ENCODE measurements at places on chromosomes 7 and 10.

- no peak for DNase-seq
These were observed 60.1 kb downstream of the CARD11 start for GRCh38 chr7:2983586-2983985.

GRCh38 chr10:78567680-78568455 is 500.9 kb upstream of the ZMIZ1 start:
- DNase-seq, result no peak

DNA sequence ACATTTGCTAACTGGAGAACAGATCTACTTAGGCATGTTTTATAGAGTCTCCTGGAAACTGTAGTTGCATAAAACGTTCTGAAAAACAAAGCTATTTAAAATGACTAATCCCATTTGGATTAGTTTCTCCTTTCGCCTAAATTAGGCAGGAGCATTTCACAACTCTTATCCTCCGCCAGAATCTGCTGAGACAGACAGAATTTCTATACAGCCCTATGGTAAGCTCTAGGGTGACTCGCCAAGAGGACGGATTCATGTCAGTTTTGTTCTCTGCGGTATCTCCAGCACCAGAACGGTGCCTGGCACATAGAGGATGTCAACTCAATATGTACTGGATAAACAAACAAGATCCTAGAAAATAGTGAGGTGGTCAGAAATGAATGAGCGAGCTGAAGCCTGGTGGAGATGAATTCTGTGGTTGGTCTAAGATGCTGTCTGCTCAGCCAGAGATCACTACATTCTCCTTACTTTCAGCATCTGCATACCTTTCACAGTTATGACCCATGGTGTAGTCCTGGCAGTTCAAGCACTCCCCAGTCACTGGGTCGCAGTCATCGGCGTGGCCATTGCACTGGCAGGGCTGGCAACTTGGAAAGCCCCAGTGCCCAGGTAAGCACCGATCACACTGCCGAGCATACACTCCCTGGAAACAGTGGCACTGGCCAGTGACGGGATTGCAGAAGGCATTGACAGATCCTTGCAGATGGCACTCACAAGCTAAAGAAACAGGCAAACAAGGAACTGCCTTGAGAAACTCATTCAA is 44.0 kb downstream of the LAMB1 start:
- no peak for DNase-seq

GRCh38 chr7:123209786-123210185 is 10.0 kb upstream of the SLC13A1 start:
- DNase-seq, result no peak

DNA sequence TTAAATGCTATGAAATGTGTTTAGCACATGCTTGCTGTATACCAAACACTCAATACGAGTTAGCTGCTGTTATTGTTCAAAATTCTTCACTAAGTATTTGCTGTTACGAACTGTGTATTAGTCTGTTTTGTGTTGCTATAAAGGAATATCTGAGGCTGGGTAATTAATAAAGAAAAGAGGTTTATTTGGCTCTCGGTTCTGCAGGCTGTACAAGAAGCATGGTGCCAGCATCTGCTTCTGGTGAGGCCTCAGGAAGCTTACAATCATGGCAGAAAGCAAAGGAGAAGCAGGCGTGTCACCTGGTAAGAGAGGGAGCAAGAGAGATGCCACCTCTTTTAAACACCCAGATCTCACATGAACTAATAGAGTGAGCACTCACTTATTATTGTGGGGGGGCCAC is 1.6 kb downstream of the UBE2D4 start:
- DNase-seq, result no peak

DNA sequence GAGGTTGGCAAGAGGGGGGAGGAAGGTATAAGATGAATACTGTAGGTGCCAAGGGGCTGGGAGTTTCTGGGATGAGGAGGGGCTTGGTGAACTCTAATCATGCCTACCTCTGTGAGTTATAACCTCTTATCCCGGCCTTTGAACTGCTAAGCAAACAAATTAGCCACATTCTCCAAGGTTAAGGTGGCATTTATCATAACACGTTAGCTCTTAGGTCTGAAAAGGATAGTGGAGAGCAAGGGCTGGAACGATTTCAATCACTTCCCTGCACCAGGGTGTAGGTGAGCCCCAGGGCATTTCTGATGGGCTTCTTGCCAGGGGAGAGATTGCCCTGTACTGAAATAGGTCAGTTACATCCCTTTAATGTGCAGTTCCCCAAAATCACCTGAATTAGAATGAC is 28.6 kb upstream of the DMBT1 start:
- DNase-seq, result no peak

GRCh38 chr7:32025381-32026082 is 44.7 kb downstream of the PDE1C start:
- no peak for DNase-seq

DNA sequence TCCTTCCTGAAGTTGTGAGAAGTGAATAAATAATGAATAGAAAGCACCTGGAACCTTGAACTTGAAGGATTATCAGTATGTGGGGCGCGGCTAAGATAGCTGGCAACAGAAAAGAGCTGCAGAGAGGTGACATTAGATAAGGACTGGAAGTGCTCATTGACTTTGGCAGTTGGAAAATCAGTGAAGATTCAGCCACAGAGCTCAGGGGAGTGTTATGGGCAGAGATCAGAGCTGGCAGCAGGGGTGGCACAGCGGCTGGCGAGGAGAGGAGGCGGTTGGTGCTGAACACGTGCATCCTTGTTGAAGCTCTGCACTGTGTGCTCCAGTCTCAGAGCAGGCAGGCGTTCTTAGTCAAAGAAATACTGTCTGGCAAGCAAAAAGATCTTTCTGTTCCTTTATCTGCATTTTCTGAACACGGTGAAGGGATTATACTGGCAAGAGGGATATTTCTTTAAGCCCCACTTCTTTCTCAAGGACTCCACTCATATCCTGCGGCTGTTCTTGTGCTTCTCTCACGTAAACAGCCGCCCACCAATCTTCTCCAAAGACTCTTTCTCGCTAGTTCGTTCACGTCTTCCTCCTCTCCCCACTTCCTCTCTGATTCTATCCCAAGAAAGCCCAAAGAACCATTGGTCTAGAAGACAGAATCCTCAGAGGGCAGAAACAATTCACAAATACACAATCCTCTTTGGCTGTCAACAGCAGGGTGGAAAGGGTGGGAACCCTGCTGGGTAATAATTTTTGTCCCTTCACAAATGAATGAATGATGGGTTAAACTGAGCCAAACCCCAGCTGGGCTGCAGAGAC is 38.6 kb upstream of the ADD3 start:
- no peak for DNase-seq

DNA sequence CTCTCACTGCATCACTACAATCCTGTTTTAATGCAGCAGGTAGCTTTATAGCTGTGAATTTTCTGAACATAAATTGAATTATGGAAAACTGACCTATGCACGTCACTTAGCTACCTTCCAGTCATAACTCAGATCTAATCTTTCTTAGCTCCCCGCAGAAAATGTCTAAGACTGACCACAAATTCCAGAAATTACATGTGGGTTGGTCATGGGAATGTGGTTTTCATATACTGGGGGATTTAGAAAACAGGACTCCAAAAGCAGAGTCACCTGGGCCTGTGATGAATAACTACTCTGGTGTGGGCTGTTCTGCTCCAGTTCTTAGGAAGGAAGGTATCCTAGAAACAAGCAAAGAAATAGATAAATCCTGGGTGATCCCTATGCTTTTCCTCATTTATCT is 178.4 kb upstream of the LRRTM3 start:
- DNase-seq, result no peak

DNA sequence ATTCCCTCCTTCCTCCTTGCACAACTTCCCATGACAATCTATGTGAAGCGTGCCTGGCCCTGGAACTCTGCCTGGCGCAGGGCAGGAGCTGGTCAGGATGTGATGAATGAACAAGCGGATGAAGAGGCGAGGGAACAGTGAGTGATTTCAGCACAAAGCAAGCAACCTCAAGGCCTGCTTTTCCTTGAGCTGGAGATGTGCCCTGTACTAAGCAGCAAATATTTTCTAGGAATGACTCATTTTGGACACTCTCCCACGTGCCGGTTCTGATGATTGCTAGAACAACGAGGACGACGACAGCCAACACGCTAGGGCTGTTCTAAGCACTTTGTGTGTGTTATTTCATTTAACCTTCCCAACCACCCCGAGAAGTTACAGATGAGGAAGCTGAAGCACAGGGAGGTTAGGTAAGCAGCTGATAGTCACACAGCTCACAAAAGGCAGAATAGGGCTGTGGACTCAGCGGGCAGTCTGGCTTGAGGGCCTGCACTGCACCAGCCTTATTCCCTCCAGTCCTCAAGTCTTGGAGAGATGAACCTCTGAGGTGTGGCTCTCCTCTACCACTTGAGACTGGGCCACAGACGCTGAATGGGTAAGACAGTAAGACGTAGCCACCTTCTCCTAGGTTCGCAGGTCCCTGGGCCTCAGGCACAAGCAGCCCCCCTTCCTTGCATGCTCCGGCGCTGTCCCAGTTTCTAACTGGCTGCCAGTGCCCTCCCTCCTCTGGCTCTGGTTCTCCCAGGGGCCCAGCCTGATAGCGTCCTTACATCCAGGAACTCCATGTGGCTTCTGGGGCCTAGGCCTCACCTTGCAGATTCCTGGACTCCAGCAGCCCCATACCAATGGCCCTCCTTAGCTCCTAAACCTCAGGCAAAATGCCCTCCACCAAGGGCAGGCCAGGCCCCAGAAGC is 59.0 kb downstream of the YKT6 start:
- no peak for DNase-seq

DNA sequence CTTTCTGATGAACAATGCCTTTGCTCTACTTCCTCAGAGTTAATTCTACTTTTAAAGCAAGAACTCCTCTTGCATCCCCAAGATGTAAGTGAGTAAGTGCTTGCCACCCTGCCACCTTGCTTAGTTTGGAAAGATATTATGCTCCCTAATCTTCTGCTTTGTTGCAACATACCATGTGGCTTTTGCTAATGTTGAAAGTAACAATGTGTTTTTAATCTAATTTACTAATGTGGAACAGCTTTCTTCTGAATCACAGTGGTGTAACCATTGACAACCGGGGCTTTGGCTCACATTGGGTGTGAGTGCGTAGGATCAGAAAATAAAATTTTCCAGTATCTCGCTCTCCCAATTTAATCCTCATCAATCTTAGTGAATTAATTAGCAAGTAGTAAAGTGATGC is 254.1 kb upstream of the PTER start:
- DNase-seq, result no peak

DNA sequence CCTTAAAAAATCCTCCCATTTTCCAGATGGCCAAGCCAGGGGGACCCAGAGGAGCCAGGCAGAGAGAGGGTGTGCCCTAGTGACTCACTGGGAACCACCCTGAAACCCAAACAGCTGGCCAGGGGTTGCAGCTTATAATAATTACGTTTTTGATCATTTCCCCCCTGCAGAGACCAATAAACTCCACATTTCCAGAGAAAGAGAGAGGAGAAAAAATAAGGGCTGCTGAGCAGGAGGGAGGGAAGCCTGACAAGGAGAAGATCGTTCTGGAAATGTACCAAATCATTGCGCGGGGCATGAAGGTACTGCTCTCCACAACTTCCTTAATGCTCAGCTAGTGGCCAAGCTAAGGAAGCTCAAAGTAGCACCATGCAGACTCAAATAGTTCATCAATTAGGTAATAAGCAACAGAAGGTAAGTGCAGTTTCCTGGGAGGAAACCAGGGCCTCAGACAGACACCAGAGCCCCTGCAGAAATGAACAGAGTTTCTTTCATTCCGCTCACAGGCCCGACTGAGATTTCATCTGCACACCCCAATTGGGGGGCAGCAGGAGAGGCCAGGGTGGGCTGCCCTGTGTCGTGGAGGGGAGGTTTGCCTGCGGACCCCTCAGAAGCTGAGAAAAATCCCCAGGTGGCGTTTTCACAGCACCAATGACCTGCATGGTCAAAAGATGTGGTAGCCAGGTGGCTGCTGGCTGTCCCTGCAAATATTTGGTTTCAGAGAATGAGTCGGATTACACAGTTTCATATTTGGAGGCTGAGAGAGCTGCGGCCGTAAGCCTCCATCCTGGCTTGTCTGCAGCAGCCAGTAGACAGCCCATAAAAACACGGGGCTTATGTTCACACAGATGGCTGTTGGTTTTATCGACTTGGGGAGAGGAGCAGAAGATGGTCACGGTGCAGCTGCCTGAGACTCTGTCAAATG is 153.2 kb upstream of the LYZL2 start:
- no peak for DNase-seq

Measured in CD4-positive, alpha-beta T cell treated with Interleukin-15 for 4 hours (primary cell).